ENCODE measurements at places on chromosomes 12 and 14. TPM values are rescaled to one million over a fixed set of nuclear protein-coding genes. Genes with fewer than 3 reads are reported as not detected.

DNA sequence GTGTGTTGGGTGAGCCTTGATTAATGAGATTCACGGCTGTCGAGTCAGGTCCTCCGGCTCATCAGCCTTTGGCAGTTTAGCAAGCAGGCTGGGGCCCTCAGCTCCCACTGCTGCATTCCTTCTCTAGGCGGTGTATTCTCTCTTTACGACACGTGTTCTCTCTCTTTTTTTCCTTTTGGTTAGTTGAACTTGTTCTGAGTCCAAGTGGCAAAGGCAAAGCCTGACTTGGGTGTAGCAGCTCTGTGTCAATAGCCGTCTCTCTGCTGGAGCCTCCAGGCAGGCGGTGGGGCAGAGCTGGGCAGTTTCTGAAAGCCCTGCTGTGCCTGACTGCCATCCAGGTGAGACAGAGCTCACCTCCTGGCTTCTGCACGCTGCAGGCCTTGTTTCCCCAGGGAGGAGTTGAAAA lies 46.6 kb downstream of the SUSD6 start:
- no peak for DNase-seq

DNA sequence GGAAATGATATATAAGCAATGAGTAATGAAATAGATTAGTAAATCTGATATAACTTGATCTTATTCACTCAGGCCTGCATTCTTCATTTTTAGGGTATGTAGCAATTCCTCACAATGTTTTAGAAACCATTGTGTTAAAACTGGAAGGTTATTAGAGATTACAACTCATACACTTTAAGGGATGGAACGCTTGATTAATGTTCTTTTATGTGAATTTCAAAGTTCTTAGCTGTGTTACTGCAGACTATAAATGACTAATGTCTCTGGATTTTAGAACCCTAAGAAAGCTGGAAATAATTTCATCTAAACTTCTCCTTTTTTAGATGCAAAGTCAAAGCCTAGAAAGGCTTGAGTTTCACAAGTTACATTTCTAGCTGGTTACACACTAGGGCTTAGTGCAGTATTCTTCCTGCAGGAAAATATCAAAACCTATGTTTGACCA lies 148.2 kb upstream of the CLEC14A start:
- DNase-seq, result no peak

Gene PTGER2
- total RNA-seq, result not detected

- no peak for DNase-seq
These were observed 45.6 kb downstream of the RNFT2 start for GRCh38 chr12:116783525-116784237.

- no peak for DNase-seq
These were observed 10.6 kb downstream of the CD163L1 start for GRCh38 chr12:7433276-7433822.

Gene MUCL1
- not detected for total RNA-seq

Gene PROX2
- 0.76 TPM for total RNA-seq

Gene OR4K17
- total RNA-seq, result not detected

Gene CDK2
- 81.4 TPM for total RNA-seq

DNA sequence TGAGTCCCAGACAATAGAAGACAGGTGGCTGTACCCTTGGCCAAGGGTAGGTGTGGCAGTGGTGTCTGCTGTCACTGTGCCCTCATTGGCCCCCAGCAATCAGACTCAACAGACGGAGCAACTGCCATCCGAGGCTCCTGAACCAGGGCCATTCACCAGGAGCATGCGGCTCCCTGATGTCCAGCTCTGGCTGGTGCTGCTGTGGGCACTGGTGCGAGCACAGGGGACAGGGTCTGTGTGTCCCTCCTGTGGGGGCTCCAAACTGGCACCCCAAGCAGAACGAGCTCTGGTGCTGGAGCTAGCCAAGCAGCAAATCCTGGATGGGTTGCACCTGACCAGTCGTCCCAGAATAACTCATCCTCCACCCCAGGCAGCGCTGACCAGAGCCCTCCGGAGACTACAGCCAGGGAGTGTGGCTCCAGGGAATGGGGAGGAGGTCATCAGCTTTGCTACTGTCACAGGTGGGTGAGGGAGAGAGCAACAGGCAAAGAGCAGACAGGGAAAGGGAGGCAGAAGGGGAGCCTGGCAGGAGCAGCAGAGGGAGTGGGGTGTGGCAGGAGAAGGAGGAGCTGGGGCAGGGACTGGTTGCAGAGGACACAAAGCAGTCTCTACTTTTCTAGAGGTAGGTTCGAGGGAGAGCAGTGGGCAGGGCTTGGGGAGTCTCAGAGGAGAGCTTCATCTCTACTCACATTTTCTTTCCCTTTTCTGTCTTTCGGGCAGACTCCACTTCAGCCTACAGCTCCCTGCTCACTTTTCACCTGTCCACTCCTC lies 452 bp downstream of the INHBE start:
- no peak for DNase-seq

Gene TEX22
- total RNA-seq, result 9.2 TPM

GRCh38 chr12:19967001-19967400 lies 401.3 kb upstream of the PDE3A start:
- no peak for DNase-seq

Gene ACTR6
- total RNA-seq, result 35.2 TPM

Gene RAB5B
- 50.5 TPM for total RNA-seq

Gene PRH1
- total RNA-seq, result 30.4 TPM

Gene SELPLG
- 25.3 TPM for total RNA-seq

DNA sequence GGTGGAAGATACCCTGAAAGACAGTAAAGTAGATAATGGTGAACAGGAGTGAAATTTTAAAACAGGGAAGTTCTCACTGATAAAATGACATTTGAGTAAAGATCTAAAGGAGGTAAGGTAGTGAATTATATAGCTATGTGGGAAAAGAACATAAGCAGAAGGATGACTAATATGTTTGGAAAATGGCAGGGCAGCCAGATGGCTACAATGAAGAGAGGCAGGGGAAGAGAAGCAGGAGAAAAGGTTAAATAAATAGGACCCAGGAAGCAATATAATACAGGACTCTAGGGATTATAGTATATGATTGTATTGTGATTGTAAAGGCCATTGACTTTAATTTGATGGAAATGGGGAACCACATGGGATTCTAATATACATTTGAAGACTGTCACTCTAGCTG lies 33.0 kb downstream of the SCFD1 start:
- no peak for DNase-seq

- no peak for DNase-seq
These were observed 49.7 kb upstream of the CHPT1 start for GRCh38 chr12:101647711-101648110.

GRCh38 chr12:124555168-124556073 lies 12.0 kb downstream of the NCOR2 start:
- DNase-seq, result no peak

GRCh38 chr14:102590667-102591099 lies 1.8 kb upstream of the RCOR1 start:
- peak; percentile 74 for DNase-seq

DNA sequence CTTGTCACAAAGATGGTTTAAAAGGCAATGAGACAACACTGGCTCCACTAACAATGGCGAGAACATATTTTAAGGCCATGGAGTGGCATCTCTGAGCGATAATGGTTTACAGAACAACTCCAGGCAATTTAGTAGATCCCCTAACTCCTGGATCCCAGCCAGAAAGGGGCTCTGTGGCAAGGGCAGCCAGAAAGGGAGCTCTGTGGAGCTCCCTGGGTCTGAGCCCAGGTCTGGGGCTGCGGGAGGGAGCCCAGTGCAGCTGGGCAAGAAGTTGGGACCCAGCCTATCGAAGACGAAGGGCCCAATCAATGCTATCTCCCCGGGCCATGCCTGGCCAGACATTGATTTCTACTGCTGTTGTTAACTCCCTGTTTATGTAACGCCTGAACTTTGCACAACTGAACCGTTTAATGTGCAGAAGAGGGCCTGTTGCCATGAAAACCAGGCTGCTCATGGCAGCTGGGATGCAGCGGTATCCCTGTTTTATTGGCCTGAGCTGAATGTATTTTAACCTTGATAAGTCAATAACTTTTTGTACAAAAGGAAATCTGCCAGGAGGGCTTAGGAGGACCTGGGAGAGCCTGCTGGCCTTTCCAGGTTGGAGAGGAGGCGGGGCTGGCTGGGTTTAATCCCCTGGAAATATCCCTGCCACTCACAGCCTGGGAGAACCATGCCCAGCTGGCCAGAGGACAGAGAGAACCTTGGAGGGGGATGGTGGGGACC lies 6.7 kb upstream of the FAM222A start:
- no peak for DNase-seq

Gene TAS2R9
- not detected for total RNA-seq

Gene PIK3C2G
- total RNA-seq, result not detected

DNA sequence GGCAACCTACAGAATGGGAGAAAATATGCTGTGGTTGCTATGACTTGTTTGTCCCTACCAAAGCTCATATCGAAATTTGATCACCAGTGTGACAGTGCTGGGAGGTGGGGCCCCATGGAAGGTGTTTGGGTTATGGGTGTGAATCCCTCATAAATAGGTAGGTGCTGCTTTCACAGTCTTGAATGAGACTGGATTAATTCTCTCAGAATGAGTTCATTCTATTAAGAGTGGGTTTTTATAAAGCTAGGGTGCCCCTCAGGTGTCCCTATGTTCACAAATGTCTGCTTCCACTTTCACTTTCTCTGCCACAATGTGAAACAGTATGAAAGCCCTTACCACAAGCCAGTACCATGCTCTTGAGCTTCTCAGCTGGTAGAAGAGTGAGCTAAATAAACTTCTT lies 133.5 kb downstream of the CPNE8 start:
- DNase-seq, result no peak

Gene KLHL33
- 0.09 TPM for total RNA-seq

DNA sequence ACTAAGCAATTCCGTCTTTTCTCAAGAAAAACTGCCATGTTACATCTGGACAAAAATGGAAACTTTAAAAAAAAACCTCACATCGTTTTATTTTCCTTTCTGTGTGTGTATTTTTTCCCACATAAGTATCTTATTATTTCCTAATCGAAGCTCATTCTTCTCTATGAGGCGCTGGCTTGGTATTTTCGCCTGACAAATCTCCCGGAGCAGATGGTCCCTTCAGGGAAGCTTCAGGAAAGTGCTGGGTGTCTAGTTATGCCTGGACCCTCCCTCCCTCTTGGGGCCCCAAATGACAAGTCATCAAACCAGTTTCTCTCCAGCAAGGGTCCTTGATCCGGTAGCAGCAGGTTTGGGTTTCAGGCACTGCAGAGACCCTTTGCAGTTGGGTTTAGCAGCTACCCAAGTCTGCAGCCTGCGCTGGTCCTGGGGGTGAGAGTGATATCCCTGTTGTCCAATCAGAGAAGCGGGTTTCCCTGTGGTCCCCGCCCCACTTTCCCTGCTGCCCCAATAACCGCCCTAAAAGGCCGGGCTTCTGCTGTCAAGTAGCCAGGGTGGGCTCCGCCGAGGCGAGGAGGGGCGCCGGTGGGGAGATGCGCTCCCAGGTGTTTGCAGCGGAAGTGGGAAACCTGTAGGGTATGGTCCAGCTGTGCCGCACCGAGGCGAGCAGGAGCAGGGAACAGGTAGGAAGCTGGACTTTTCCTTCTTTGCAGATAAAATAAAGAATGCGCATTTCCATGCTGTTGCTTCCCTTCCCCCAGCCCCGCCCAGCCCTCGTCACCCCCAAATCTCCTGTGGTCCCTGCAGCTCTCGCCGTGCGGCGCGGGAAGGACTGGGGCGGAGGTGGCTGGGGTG lies at the start of gene CNTN1:
Gene CNTN1, plus strand, starts transcription at position 527 of the 852 bp plus-strand sequence.
- no peak for DNase-seq

DNA sequence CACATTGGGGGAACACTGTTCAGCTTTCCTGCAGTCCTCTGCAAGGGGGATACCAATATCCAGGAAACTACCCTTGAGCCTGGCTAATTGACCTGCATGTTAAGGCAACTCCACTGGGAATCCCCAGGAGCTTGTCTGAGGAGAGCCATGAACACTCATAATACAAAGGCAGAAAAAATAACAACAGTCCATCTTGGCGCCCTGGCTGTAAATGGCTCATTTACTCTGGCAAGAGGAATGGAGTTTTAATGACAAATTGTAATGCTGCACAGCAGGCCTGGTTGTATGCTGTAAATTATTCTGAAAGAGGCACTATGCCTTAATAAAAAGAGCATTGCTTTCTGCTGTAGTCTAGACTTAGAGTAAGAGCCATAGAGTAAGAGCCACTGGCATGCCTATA lies 58.3 kb downstream of the SLC8A3 start:
- DNase-seq, result no peak

Gene MMAB
- 93.0 TPM for total RNA-seq

DNA sequence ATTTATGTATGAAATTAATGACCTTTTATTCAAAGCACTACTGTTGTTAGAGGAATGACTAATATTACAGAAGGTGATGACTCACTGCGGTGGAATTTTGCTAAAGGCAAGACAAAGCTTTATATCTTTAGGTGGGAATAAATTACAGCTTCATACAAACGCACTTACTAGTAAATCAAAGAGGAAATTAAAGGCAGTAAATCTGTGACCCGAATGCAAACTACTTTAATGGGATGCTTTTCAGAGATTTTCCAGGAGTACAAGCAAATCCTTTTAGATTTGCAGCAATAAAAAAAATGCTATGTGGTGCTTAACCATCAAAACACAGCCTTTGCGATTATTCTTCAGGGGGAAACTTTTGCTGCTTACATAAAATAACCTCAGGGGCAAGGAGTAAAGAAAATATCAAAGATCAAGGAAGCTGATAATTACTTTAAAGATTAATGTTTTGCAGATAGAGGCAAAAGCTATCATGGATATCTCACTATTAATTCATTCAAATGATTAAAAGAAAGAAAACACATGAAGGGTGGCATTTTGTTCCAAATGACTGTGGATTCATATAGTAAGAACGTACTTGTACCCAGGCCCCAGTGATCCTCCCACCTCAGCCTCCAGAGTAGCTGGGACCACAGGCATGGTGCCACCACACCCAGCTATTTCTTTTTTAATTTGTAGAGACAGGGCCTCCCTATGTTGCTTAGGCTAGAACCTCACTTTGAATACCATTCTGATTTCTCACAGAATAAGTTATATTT lies 98.9 kb downstream of the DENND5B start:
- DNase-seq, result no peak

GRCh38 chr12:5577741-5578140 lies 145.8 kb downstream of the NTF3 start:
- DNase-seq, result no peak

DNA sequence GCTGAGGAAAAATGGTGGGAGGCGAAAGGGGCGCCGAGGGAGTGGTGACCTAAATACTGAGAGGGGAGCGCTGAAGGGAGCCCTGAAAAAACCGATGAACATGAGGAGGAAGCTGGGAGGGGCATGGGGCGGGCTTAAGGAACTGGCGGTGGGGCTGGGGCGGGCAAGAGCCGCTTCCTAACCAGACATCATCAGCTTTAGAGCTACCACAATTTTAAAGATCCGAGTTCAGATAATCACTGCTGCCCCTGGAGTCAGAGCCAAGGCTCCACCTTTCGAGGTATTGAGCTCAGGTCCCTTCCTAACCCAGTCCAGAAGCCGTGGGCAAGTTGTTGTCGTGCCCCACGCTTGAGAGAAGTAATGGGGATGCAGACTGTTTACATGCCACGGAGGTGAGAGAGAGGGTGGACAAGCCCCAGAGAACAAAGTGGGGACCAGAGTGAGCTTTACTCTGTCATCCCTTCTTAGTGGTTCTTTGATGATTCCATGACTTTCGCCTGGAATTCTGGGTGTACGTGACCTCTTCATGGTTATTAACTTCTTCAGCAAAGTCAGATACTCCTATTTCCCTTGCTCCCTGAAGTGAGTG lies 393 bp downstream of the ORMDL2 start:
- no peak for DNase-seq
